ENCODE measurements at places on chromosomes 11 and 22.

DNA sequence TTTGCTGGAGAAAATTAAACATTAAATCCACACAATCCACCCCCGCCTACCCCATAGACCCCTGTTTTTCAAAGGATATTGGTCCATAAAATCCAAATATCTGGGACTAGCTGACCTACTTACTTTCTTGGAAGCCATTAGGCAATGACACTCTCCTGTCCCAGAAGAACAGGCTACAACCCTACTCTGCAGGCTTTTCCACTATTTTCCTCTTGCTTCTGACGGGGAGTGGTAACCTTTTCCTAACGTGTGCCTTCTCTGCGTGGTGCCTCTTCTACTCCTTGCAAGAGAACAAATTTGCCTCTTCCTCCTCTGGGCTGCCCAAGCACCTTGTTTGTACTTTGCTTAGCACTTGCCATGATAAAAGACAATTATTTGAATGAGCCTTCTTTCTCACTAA, 51.6 kb downstream of the UBASH3B start:
- no peak for DNase-seq

GRCh38 chr22:21038405-21038804, 6.0 kb upstream of the SLC7A4 start:
- no peak for DNase-seq

GRCh38 chr22:32326647-32327046, 31.0 kb upstream of the RFPL3 start:
- DNase-seq, result no peak

- DNase-seq, result no peak
These were observed 91.4 kb downstream of the CD44 start for GRCh38 chr11:35230388-35230787.

- DNase-seq, result no peak
These were observed 126.4 kb upstream of the SYT13 start for GRCh38 chr11:45412521-45412920.

Measured in stimulated activated CD8-positive, alpha-beta memory T cell treated with anti-CD3 and anti-CD28 coated beads, Interleukin-4, amount 100 ng/mL, for 1 hour (primary cell).